Hippocampal formation (tissue), 2 donors: ENCODE measurements at places on chromosomes 16 and 17.

- no peak for DNase-seq
Observed at GRCh38 chr17:78049609-78050008, 78.9 kb downstream of the TMC6 start.

DNA sequence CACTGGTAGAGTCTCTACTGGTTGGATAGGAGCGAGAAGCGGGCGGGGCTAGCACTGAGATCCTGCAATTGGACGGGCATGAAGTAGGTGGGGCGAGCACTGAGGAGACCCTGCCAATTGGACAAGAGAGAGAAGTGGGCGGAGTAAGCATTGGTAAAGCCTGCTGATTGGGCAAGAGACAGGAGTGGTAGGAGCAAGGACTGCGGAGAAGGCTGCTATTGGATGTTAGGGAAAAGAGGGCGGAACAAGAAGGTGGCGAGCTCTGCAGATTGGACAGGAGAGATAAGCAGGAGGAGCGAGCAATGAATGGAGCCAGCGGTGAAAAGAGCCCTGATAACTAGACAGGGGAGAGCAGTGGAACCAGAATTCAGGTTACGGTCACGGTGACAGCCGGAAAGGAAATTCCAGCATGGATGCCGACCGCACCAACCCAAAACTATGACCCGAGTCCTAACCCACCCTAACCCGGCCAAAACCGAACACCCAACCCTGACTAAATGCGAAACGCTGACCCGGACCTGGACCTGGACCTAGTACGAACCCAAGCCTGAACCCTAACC is 4.8 kb downstream of the SCGB1C2 start:
- DNase-seq, result no peak

DNA sequence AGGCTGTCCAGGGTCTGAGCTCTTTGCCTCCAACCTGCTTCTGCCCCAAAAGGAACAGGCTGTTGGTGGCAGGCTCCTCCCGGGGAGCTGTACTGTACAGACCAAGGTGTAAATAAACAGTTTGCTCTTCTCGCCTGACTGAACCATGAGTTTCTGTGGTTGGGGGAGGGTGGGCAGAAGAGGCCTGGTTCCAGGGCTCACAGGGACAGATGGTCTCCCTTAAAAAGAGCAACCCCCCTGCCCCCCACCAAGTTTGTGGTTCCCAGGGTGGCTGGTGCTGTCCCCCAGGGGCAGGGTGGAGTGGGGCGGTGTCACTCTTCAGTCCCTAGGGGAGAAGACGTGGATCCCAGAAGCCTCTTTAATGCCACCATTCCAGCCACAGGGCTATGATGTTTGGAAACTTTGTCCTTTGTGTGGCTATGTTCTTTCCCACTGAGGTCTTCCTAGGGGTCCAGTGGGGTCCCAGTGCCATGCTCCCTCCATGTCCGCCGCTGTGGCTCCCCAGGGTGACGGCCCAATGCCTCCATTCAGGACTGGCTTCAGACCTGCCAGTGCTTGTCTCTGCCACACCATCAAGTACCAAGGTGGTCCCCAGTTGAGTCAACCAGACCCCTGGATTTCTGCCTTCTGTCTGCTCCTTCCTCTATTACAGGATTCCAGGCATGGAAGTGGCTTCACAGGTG is 146.7 kb downstream of the RAB11FIP4 start:
- no peak for DNase-seq

DNA sequence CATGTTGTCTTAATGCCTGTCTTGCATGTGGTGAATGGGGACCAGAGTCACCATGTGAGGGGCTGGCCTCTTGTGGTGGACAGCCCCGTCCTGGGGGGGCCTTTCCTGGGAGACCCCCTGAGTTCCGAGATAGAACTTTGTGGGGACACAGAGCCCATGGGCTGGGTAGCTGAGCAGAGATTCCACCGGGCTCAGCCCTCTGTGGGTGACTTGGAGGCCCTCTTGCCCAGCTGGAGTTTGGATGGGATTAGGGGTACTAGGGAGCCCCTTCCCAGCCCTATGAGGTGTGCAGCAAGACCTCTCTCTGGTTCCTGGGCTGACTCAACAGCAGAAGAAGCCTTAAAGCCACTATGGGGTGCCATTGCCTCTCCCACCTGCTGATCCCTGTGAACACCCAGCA is 38.1 kb downstream of the MRC2 start:
- DNase-seq, result no peak

DNA sequence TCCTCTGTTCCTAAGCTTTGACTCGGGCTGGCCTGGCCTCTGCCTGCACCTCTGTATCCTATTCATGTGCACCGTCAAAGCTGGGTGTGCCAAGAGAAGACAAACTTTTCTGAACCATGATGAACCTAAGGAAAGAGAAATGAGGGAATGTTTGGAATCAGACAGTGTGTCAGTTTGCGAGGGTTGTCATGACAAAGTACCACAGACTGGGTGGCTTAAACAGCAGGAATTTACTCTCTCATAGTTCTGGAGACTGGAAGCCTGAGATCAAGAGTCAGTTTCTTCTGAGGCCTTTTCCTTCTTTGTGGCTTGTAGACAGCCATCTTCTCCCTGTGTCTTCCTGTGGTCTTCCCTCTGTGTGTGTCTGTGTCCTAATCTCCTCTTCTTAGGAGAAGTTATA is 129.0 kb downstream of the KATNIP start:
- DNase-seq, result no peak

DNA sequence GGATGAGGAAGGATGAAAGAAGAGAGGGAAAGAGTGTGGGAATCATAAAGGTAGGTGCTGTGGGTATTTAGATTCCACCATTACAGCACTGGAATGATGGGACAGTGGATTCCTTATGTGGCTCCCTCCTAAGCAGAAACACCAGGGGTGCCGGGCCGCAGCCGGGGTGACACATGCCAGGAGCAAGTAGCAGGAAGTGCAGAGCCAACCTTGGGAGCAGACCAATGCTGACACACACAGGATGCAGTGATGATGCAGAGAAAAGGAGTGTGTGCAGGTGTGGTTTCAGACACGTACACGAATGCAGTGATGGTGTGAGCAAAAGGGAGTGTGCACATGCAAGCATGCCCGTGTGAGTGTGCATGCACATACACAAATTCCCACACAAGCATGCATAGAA is 338.0 kb downstream of the SLC39A11 start:
- DNase-seq, result no peak

- DNase-seq, result no peak
Observed at GRCh38 chr16:68660359-68660795, 15.3 kb downstream of the CDH3 start.

DNA sequence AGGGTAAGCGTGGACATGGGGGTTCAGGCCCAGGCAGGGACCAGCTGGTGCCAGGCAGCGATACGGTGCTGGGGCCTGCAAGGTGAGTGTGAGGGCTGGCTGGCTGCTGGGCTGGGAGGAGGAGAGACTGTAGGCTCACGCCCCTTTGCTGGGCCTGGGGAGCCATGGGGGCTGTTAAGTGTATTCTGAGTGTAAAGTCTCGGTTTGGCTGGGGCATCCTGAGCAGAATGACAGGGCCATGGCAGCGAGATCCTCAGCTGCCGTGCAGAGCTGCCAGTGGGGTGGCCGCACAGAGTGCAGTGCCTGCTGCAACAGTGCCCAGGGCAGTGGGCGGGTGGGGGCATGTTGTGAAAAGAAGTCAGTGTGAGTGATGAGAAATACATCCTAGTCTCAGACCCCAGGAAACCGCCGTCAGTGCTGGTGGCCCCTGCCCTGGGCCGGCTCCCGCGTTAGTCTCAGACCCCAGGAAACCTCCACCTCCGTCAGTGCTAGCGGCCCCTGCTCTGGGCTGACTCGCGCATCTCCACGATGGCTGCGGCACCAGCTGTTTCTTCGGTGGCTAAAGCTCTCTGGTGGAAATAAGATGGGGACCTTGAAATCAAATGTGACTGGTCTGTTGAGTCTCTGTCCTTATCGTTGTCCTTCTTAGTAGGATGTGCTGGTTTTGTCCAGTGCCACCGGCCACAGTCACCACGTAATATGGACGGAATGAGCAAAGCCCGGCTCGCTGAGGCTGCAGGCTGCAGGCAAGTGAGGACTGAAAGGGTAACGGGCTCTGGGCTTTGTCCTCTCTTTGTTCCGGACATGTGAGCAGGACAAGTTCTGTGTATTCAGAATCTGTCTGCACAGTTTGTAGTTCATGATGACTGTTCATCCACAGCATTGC is 22.9 kb downstream of the ACSF3 start:
- DNase-seq, result no peak

GRCh38 chr16:5188318-5188988 is 90.9 kb upstream of the EEF2KMT start:
- DNase-seq, result no peak

DNA sequence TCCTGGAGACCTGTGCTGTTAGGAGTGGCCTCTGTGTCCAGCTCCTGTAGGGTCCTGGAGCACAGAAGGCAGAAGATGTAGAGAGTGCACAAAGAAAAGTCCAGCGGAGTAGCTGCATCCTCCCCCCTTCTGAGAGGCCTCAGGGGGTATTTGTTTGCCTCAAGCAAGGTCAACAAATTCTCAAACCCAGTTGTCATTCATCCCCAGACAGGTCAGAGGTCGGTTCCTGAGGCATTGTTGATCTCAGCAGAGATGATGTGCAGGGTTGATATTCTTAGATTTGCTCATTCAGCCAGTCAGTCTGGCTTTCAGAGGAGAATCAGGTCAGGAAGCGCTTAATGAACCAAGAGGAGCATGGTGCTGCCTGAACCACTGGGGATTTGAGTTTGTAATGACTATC is 8.3 kb upstream of the RBFOX1 start:
- no peak for DNase-seq

GRCh38 chr17:6666077-6666521 is 14.5 kb downstream of the C17orf100 start:
- peak; percentile 67 for DNase-seq

GRCh38 chr17:51398687-51399086 is 138.3 kb downstream of the UTP18 start:
- DNase-seq, result no peak

- no peak for DNase-seq
Observed at GRCh38 chr16:31487720-31488467, 5.0 kb downstream of the SLC5A2 start.

DNA sequence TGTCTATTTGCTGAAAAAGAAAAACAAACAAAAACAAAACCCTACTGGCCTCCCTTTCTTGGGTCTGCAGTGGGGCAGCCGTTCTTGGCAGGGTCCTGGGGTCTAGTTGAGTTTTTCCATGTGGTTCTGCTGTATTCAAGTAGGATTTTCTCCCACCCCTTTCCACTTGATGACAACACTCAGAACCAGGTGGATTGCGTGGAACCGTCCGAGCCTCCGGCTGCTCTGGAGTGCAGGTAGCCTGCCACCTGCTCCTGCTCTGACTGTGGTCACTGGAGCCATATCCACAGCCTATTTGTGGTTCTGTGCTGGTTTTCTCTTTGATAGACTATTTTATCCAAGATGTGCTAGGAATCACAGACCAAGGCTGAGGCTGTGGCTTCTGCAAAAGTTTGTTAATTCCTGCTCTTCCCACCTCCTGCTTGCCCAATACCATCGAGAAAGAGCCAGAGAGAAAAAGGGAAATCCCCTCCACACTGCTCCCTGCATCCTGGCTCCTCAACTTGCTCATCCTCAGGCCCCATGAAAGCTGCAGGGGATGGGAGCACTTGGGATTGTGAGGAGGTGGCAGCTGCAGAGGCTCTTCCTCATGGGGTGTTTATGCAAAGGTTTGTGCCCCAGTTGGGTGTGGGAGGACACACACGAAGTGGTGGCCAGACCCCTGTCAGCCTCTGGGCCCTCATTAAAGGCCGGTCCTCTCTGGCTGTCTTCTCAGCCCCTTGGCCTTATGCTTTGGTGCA is 377.8 kb upstream of the TNRC6C start:
- no peak for DNase-seq

- peak; percentile 82 for DNase-seq
Observed at GRCh38 chr17:57875290-57876022, 25.6 kb upstream of the MRPS23 start.

- DNase-seq, result no peak
Observed at GRCh38 chr17:62717889-62718288, 90.2 kb downstream of the MARCHF10 start.

DNA sequence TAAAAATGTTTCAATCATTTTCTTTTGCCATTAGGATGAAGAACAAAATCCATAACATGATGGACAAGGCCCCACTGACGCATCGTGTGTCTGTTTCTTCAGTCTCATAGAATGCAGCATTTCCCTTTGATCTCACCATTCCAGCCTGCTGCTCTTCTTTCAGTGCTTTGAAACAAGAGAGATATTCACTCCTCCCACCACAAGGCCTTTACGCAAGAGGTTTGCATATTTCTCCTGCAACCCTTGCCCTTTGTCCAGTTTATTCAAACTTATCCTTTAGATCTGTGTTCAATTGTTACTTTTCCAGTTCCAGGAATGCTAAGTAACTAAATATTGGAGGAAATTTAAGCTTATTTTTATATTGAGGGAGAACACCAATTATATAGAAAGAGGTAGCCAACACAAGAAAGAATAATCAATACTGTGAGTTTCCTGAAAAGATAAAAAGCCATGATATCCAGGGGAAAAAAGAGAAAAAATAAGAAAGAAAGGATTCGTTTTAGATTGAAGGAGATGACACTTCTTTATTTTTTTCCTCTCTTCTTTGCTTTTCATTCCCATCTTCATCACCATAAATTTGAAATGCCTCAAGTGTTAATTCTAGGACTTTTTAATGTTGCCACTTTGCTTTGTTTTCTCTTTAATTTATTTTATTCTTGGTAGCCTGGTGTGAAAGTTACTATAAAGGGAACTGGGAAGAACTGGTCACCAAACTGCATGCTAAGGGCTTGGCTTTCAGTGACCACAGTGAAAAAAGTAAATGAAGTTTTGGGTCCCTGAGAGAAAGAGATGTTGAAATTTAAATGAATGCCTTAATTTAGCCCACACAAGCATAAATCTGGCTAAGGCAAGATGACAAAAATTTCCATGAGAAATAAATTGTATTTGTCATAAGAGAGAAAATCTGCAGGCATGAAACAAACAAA is 102.1 kb downstream of the KIF2B start:
- no peak for DNase-seq

GRCh38 chr17:78131172-78132083 is 857 bp downstream of the TMC8 start:
- DNase-seq, result no peak

DNA sequence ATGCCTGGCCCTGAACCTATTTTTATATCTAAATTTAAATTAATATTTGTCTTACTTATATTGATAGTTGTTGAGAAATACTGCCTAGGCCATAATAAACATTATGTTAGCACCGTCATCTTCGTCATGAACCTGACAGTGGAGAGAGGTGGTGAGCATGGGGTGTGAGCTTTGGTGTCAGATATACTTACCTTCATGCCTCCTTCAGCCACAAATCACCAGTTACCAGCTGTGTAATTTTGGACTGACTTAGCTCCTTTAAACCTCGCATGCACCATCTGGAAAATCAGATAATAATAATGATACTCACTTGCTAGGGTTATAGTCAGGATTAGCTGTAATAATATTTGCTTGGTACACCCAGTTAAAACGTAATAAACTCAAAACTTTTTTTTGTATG is 35.0 kb downstream of the SNX29 start:
- no peak for DNase-seq

- no peak for DNase-seq
Observed at GRCh38 chr17:19551165-19551564, 17.5 kb downstream of the SLC47A1 start.

- no peak for DNase-seq
Observed at GRCh38 chr17:75024686-75025397, 12.4 kb downstream of the MRPL58 start.

GRCh38 chr17:57834146-57834741 is 15.6 kb downstream of the MRPS23 start:
- no peak for DNase-seq
